ENCODE measurements at places on chromosomes 3 and 15.

GRCh38 chr3:55490276-55490913 lies 3.3 kb upstream of the WNT5A start:
- no peak for DNase-seq

GRCh38 chr15:39248204-39248603 lies 332.7 kb upstream of the THBS1 start:
- no peak for DNase-seq

GRCh38 chr3:140902791-140903190 lies 38.8 kb upstream of the SLC25A36 start:
- no peak for DNase-seq

DNA sequence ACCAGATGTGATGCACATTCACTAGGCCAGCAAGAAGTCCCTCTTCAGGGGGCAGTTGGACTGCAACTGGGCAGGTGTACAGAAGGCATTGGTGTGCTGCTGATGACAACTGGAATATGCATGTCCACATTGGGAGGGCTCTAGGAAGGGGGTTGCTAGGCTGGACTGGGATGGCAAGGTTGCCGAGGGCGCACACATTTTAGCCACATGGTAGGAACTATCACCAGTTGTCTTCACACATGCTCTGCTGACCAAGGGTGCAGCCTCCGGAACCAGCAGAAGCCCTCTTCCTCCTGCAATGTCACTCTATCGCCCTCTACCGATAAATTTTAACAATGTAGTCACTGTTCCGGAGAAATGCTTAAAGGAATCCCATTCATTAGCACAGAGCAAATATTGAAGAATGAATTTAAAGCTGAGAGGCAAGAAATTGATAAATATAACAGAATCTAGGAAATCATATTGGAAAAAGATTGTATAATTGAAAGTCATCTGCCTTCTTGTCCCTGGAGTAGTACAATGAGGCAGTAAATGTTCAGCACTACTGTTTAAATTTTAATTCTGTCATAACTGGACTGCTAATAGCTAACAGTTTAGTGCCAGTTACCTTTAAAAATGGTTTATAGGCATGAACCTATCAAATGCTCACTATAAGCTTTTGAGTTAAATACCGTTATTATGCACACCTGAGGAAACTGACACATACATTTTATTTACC lies 22.6 kb upstream of the LYSMD4 start:
- no peak for DNase-seq

DNA sequence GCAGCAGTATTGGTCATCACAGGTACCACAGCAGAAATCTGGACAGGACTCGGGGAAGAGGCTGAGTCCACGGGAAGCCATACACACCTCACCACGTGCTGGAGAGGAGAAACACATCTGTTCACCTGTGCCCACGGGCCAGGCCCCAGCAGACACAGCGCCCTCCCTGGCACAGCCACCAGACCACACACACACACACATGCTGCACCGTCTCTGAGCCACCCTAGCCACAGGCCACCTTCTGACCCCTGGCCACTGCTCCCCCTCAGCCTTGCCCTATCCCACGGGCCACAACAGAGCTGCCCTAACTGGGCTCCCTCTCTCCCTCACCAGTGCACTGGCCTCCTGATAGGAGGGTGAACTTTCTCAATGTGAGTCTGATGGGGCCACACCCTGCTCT lies 2.8 kb downstream of the SHISA5 start:
- no peak for DNase-seq

- no peak for DNase-seq
Measured at GRCh38 chr3:171649911-171650592, 160.2 kb downstream of the PLD1 start.

DNA sequence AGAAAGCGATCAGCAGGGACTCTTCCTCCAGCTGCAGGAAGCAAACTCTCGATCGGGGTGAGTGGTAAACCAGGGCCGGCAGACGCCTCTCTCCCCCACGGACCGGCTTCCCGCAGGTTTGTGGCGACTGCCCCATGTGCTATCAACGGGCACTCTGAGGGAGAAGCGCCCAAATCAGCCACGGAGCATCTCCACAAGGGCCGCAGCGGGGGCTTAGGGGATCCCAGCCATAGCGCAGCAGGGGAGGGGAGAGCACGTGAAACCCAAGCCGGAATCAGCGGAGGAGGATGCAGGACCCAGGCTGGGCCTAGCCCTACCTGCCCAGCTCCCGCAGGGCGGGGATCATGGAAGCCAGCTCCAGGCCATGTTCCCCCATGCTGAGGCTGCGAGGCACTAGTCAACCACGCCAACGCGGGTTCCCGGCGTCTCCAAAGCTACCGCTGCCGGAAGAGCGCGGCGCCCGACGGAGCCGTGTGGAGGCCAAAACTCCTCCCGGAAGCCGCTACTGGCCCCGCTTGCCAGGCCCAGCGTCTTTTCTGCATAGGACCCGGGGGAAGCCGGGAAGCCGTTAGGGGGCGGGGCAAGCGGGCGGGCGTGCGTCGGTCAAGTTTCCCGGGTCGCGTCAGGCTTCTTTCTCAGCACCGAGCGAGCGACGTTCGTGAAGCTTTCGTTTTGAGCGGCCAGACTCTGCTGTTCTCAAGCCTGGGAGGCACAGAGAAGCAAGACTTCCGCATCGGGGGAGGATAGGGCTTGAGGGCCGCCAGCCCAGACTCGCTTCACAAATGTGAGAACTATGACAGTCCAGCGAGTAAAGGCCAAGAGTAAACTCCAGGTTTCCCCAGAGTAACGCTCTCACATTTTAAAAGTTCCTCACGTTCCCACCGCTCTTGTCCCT lies at the start of gene ATR:
TSS of gene ATR (minus strand) at position 405 of the 895 bp plus-strand sequence. CDS start at position 376, 29 bp downstream.
- peak; percentile 91 for DNase-seq

All from stimulated activated CD8-positive, alpha-beta memory T cell treated with anti-CD3 and anti-CD28 coated beads, Interleukin-4, amount 100 ng/mL, for 1 hour (primary cell).